ENCODE measurements at places on chromosomes 11 and 22.
A peak's percentile ranks its signal among the peaks of the same experiment; 100 is the strongest.

DNA sequence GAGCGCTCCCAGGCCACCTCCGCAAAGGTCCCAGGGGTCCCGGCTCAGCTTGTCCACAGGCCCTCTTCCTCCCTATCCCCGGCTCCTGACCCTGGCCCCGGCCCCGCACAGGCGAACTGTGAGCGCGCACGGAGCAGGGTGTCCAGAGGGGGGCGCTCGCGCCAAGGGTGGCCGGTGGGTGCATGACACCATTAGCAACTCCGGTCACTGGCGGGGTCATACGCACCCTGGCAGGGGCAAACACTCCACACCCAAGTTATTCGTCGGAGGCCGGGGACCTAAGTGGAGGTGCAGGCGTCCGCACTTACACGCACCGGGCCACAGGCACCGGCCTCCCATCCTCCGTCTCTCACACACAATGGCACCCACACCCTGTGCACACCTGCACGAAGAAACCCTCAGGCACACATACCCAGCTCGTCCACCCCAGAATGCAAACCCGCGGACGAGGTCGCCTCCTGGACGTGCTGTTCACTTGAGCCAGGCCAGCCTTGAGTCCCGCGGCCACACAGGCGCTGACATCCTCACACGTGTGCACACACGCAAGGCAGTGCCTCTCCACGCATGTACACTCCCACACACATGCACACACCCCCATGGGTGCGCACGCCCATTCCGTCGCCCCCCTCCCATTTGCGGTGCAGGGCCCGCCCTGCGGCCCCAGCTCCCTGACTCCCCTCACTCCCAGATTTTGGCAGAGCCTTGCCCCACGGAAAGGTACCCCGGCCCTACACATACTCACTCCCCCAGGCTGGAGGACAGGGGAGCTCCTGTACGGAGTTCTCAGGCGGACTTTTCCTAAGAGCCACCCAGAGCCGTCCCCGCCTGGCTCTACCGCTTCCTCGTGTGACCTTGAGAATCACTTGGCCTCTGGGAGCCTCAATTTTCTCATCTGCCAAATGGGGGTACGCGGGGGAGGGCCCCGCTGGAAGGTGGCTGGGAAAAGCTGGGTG is at the start of gene RASGRP2:
TSS of gene RASGRP2 (minus strand) at position 552 of the 953 bp plus-strand sequence. CDS start 1,276 bp downstream, outside the sequence.
- DNase-seq = peak; percentile 84

DNA sequence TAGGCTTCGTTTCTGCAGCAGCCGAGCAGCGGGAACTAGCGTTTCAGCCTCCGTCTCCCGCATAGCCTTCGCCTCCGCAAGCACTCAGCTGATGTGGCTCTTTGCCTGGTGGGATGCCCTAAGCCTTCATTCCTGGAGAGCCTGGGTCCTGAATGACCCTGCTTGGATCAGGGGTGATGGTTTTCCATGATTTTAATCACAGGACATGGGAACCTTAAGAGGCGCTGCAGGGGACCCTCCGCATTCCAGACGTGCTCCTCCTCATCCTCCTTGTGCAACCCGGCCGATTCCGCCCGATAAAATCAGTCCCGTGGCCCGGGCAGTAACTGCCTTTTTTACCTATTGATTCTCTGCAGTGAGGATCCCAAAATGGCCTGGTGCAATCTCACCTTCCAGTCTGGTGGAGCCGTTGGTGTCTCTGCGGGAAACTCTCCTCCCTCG is 8.2 kb downstream of the C11orf21 start:
- DNase-seq = peak; percentile 2

GRCh38 chr11:117259417-117259816 is 26.9 kb downstream of the RNF214 start:
- no peak for DNase-seq

- DNase-seq = no peak
Observed at GRCh38 chr11:74806267-74806666, 57.6 kb downstream of the RNF169 start.

DNA sequence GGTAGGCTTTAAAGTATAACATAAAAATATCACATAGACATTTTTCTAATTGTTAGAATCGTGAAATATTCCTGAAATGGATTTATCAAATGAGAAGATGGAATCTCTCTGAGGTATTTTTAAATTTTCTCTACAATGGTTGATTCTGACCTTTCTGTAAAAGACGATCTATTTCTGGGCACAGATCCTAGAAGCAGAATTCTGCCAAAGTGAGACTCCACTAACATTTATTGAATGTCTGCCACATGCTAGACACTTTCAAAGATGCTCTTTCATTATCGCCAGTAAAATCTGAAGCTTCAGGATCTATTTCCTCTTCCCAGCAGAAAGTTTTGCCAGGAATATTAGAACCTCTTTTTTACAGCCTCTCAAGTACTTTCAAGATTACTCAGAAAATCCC is 64.1 kb upstream of the TMEM45B start:
- no peak for DNase-seq

- DNase-seq = no peak
Observed at GRCh38 chr11:134486704-134487103, 74.7 kb upstream of the B3GAT1 start.

DNA sequence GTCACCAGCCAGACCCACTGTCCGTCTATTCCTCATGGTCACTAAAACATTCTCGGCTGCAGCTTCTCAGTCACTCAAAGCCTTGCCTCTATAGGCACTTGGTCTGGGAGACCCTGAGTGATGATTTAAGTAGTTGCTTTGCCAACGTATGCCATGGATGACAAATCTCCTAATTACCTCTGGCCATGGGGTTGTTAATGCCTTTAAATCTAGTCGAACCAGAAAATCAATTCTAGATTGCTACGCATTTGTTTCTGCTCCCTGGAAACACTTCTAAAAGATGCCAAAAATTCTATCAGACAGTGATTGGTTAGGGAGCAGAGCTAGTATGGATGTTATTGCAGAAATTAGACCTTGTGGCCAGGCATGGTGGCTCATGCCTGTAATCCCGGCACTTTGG is 57.0 kb upstream of the RTL6 start:
- DNase-seq = no peak

DNA sequence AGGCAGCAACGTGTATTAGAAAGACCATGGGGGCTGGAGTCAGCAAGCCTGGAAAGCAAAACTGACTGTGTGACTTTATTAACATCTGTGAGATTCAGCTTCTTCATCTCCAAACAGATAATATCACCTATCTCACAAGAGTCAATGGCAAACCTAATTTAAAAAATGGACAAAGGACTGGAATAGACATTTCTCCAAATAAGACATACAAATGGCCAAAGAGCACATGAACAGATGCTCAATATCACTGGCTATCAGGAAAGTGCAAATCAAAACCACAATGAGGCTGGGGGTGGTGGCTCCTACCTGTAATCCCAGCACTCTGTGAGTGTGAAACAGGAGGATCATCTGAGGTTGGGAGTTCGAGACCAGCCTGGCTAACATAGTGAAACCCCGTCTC is 69.6 kb downstream of the CLPB start:
- DNase-seq = no peak

DNA sequence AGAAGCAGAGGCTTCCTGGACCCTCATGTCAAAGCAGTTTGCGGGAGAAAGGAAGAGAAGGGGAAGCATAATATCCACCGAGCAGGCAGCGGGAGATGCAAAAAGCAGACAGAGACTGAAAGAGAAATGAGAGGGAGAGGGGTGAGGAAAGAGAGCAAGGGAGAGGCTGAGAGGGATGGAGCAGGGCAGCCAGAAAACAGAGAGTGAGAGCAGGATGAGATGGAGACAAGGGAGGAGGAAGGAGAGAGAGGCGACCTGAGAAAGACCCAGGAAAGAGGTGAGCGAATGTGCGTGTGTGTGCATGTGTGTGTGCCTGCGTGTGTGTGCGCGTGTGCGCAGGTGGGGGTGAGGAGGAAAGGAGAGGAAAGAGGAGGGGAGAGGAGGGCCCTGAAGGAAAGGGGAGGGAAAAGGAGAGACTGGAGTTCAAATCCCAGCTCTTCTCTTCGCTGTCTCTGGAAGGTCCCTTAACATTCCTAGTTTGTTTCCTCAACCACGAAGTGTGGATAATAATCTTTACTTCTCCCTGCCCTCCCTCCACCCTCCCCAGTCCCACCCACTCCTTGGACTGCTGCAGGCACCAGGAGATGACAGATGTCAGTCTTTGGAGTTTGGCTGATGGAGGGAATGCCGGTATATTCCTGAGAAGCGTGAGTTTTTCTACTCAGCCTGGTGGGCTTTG is 67.9 kb downstream of the ISX start:
- no peak for DNase-seq

DNA sequence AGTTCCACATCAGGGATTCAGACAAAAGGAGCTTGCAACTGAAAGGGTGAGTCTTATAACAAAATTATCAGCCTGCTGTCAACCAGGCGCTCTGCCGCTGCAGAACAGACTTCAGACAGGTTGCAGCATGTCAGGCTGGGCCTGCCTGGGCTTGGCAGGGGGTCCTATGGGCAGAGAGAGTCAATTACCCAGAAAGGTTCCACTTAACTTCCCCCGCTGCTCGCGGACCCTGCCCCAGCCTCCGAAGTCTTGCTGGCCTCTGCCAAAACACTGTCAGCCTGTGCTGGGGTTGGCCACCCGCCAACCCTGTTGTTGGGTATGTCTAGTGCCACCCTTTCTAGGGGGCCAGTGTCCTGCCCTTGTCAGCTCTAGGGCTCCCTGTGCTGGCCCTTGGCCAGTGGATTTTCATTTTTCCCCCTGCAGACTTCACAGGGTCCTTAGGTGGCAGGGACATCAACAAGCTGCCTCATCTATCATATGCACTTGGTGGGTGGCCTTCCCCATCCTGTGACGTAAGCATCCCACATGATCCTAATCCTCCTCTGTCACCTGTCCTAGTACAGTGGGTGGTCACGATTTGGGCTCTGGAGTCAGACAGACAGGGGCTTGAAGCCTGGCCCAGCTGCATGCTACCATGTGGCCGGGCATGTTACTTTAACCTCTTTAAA is 166.5 kb upstream of the CADM1 start:
- DNase-seq = no peak

- peak; percentile 72 for DNase-seq
Observed at GRCh38 chr11:128482512-128483191, 104.7 kb downstream of the ETS1 start.

DNA sequence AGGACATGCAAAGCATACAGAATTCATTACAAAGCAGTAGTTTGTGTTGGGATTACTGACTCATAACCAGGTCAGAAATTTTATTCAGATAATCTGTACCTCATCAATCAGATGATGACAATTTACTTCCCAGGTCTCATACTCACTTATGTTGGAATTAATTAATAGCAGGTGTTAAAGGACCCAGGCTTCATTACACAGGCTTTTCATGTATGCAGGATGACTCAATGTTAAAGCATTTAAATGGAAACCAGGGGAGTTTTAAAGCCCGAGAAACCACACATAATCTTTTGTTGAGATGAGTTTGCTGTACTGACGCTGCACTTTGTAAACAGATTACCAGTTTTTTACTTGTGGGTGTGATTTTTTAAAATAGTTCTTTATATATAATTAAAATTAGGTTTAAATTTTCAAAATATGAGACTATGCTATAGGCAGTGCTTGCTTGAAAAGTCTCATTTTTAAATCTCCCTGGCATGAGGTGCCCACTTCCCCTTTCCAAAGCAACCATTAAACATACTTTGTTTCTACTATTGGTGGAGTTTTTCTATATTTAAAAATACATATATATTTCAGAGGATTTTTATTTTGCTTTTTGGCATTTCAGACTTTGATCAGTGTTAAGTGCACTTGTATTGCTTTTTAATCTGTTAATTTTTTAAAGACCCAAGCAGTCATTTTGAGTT is 41.0 kb downstream of the CEP57 start:
- no peak for DNase-seq

DNA sequence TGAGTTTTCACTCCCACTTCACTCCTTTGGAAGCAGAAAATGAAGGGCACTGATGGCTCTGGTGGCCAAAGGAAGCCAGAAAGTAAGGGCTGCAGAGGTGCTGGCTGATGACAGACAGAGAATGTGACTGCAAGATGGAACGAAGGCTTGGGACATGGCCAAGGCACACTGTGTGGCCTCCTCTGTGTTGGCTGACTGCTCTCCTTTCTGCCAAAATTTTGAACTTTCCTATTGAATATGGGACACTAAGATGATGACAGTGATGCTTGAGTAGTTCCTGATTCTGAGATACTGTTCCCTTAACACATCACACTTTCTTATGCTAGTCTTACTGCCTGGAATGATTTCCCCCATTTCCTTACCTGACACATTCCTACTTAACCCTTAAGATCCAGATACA is 156.4 kb downstream of the SWAP70 start:
- no peak for DNase-seq

Measured in activated CD4-positive, alpha-beta T cell treated with anti-CD3 and anti-CD28 coated beads, Interleukin-2, amount 50 U/mL, for 48 hours (primary cell).